Ascending aorta (tissue), 2 donors: ENCODE measurements at places on chromosomes 7 and 10.

- DNase-seq: no peak
Measured at GRCh38 chr10:52484206-52485065, 170.4 kb downstream of the DKK1 start.

DNA sequence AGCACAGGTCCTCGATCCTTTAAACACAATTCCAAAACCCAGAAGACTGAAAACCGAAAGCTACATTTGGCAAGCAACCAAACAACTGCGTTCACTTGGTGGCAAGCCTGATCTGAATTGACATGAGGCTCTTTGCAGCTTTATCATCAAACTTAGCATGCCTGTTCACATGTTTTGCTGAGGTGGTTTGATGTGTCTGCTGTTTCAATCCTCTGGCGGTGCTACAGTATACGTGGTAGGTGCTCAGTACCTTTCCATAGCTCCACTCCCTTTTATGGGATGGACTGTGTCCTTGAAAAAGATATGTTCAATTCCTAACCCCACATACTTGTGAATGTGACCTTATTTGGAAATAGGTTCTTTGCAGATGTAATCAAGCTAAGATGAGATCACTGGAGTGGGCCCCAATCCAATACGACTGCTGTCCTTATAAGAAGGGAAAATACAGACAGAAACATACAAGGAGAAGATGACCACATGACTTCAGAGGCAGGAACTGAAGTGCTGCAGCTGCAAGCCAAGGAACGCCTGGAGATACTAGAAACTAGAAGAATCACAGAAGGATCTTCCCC is 33.4 kb downstream of the CCDC6 start:
- peak; percentile 54 for DNase-seq

- no peak for DNase-seq
Measured at GRCh38 chr10:116477986-116478664, 50.5 kb downstream of the PNLIPRP3 start.

DNA sequence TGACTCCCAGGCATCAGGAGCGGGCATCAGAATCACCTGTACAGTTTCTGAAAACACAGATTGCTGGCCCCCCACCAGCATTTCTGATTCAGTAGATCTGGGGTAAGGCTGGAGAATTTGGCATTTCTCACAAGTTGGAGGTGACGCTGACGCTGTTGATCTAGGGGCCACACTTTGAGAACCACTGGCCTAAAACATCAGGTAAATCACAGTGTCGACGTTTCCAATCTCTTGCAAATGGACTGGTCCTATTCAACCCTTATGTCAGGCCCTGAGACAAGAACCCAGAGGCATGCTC is 564.0 kb downstream of the KCNMA1 start:
- DNase-seq: no peak
